ENCODE measurements at places on chromosomes 5 and 9. TPM values are rescaled to one million over a fixed set of nuclear protein-coding genes. Genes with fewer than 3 reads are reported as not detected.

CATSPER3 gene
- 1.4 TPM for total RNA-seq

CBY3 gene
- total RNA-seq = 0.35 TPM

ADAMTS13 gene
- 3.0 TPM for total RNA-seq

MARCHF3 gene
- 1.1 TPM for total RNA-seq

PCDHGA8 gene
- not detected for total RNA-seq

PCDHGA12 gene
- not detected for total RNA-seq

- no peak overlapping the region for H3K27ac ChIP-seq
- no peak for DNase-seq
- peaks cover 6% of the 10 kb centered on the region for H3K4me1 ChIP-seq
Measured at GRCh38 chr5:74040065-74040551, 414.1 kb downstream of the ARHGEF28 start.

GRCh38 chr9:107239474-107239873 lies 43.6 kb upstream of the RAD23B start:
- H3K27ac ChIP-seq = no peak overlapping the region
- H3K4me1 ChIP-seq = peaks cover 11% of the 10 kb centered on the region
- no peak overlapping the region for H3K4me3 ChIP-seq
- no peak for DNase-seq

DNA sequence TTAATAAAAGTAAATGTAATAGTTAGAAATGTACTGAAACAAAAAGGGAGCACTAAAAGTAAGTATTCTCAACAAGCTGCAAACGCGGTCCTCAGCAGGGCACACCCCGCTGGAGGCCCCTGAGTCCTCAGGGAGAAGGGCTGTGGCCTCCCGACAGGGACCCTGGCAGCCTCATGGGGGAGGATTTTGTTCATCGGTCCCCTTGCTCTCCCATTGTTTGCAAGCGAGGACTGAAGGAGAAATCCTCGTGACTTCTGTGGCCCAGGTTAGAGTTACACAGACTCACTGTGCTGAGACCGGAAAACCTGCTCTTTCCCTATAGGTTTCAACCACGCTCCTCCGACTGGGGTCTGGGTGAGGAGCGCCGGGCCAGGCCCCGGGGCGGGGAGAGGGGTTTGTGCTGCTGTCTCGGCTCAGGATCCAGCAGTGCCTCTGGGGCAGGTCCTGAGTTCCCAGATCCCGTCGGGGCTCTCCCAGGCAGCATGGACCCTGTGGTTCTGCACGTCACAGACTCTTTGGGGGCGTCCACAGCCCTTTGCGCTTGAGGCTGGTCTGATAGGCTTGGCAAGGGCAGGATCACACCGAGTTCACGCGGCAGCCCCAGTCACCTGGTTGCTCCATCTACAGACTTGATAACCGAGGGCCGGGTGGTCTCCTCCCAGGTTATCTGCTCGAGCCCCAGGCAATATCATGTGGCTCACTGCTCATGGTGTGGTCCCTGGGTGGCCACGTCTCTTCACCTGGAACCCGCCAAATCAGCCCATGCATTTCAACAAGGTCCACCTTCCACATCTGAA lies 38.8 kb downstream of the MRPL36 start:
- no peak for DNase-seq
- H3K36me3 ChIP-seq = no peaks in the 10 kb centered on the region
- H3K4me1 ChIP-seq = peaks cover 3% of the 10 kb centered on the region
- H3K27ac ChIP-seq = no peak overlapping the region
- no peak overlapping the region for H3K4me3 ChIP-seq

DNA sequence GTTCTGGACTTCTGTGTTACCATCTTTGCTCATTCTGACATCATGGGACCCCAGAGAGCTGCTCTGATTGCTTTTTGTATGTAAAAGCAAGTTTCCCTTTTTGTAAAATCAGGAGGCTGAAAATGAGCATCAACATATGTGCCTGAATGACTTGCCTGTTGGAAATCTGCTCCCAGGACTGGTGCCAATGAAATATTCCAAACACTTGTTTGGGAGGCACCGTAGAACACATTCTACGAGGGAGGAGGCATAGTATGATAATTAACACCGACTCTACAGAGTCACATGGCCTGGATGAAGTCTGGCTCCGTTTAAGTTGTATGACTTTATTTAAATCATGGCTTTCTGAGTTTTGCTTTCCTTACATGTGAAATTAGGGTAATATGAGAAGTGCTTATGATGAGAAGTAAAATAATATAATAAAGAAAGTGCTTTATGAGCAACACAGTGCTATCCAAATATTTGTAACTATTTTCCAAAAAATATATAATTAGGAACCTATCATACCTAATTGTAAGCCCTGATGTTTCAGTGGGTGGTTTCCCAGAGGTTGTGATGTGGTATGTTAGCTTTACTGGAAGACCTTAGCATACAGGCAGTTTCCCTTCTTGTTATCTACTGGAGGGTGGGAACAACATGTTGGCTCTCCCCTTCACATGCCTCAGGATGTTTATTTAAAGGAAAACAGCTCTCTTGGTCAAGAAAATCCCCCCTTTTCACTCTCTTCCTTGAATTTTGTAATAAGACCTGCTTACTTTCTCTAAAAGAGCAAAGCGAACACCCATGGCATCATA lies 238.1 kb downstream of the FBXL7 start:
- no peaks in the 10 kb centered on the region for H3K4me1 ChIP-seq
- DNase-seq = no peak
- H3K27me3 ChIP-seq = no peaks in the 10 kb centered on the region
- H3K4me3 ChIP-seq = no peak overlapping the region
- no peaks in the 10 kb centered on the region for H3K36me3 ChIP-seq

- no peaks in the 10 kb centered on the region for H3K4me1 ChIP-seq
- H3K4me3 ChIP-seq = no peak overlapping the region
- H3K27me3 ChIP-seq = no peaks in the 10 kb centered on the region
- H3K36me3 ChIP-seq = no peaks in the 10 kb centered on the region
- no peak for DNase-seq
Measured at GRCh38 chr9:78958892-78959291, 612.9 kb upstream of the TLE4 start.
